ENCODE measurements at places on chromosomes 6 and 20.
A peak's percentile ranks its signal among the peaks of the same experiment; 100 is the strongest.

- DNase-seq = no peak
These were observed 134.5 kb upstream of the SIM1 start for GRCh38 chr6:100599088-100599770.

DNA sequence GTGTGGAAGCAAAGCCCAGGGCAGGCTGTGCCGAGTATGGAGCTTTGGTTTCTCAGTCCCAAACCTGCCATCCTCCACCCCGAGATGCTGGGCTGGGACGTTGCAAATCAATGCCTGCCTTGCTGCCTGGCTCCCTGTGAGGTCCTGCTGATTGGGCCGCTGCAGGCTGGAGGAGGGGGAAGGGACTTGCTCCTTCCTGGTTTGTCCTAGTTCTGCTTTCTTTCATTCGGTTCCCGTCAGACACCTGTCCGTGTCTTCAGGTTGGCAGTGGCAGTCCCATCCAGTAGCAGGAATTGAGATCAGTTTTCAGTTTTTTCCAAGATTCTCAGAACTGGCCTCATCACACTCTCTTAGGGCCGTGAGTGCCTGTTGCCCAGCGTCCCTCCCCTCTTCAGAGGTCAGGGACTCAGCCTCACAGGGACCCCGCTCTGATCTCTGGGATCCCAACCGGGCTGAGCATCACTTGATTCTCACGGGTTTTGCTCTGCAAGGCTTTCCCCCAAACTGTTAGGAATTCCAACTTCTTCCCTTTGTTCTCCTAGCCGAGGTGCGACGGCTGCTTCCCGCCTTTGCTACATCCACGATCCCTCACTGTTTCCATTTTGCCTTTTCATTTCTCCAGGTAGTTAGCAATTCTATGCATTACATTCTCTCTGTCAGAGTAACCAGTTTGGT is 24.2 kb upstream of the TAGAP start:
- no peak for DNase-seq

GRCh38 chr6:113719064-113719463 is 138.1 kb upstream of the MARCKS start:
- DNase-seq = peak; percentile 55

- no peak for DNase-seq
These were observed 8.8 kb upstream of the MOCS1 start for GRCh38 chr6:39942903-39943580.

DNA sequence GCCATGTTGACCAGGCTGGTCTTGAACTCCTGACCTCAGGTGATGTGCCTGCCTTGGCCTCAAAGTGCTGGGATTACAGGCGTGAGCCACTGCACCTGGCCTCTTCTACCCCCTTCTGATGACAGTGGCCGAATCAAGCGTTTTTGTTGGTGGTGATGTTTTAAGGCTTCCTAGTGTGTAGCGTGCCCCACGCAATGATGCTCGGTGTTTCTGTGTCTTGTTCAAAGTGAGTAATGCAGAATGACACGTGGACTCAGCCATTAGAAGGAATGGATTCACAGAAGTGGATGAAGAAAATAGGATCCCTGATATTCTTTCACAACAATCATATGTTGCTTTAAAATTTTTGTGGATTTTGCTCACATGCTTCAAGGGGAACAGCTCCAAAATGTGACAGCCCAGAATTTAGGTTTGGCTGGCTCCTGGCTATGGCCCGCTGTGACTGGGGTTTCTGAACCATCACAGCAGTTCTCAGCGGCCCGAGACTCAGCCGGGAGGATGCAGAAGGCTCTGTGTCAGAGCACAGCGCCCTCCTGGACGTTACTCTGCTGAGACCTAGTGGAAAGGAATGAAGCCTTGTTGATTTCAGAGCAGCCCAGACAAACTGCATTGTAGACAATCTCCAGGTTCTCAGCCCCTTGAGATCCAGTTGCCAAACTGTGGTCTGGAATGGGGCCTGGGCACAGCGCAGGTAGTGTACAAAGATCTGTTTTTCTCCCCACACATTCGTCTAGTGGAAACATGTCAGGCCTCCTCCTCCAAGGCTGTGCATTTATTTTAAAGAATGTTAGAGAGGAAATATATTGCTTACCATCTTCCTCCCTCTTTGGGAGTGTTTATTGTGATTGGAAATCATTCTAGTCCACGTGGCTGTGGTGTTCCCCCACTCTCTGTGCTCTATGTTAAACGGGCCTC is 57.6 kb upstream of the TIAM2 start:
- no peak for DNase-seq

GRCh38 chr6:150981095-150981494 is 115.6 kb downstream of the MTHFD1L start:
- DNase-seq = no peak

GRCh38 chr20:49245921-49246740 is 26.9 kb downstream of the DDX27 start:
- peak; percentile 35 for DNase-seq

DNA sequence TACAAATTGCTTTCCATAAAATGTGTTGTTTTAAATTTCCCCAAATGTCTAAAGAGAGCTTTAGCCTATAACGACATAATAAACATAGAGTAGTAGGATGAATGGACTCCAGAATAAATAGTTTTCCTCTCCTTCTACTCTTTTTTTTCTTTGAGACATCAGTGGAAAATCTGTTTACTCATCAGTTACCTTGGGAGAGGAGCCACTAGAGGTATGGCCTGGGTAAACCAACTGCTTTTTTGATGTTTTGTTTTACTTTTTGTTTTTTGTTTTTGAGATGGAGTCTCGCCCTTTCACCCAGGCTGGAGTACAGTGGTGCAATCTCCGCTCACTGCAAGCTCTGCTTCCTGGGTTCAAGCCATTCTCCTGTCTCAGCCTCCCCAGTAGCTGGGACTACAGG is 8.3 kb upstream of the TGM3 start:
- DNase-seq = no peak

DNA sequence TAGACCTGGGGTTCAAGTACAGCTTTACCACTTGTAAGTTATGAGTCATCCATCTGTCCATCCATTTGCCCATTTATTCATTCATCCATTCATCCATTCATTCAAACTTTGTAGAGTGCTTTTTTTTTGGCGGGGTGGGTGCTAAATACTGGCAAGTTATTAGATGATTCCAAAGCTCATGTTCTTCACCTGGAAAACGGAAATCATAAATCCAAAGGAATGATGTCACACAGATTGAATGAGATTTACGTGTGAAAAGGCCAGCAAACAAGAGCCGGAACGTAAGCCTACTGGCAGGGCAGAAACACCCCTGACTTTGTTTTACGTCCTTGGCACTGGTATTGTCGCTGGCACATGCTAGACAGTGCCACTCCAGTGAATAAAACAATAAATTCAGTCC is 480.9 kb upstream of the CHD6 start:
- no peak for DNase-seq

- peak; percentile 50 for DNase-seq
These were observed 81.4 kb downstream of the WDR27 start for GRCh38 chr6:169620171-169621130.

- no peak for DNase-seq
These were observed 28.6 kb upstream of the CDKN1A start for GRCh38 chr6:36649701-36650484.

GRCh38 chr6:10555625-10556309 is 34.6 kb downstream of the GCNT2 start:
- peak; percentile 46 for DNase-seq

DNA sequence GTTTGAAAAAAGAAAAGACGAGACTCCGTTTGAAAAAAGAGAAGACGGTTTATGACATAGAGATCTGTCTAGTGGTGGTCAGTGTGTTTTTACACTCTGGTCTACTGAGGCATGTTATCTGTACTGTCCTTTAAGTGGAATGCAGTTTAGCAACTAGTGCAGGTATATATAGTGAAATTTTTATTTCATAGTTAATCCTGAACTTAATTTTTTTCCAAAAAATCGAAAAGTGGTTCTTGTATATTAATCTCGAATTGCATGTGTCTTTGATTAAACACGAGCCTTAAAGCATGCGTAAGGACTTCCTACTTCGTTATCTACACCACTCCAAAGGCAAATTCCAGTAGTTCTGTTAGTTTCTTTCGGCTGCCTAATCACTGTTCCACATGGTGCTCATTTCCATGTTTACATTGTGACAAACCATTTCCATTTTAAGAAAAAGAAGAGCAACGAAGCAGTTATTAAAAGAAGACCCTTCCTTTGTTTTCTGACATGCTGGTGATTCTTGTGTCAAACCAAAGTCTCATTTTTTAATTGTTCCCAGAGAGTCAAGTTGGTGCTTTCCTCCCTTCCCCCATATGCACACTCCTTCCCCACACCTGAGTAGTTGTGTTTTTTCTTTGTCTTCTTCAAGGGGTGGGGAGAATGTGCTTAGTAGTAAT is 2.3 kb downstream of the SNX9 start:
- DNase-seq = no peak

Data from mammary epithelial cell (primary cell).